ENCODE measurements at places on chromosomes 13 and 19.

DNA sequence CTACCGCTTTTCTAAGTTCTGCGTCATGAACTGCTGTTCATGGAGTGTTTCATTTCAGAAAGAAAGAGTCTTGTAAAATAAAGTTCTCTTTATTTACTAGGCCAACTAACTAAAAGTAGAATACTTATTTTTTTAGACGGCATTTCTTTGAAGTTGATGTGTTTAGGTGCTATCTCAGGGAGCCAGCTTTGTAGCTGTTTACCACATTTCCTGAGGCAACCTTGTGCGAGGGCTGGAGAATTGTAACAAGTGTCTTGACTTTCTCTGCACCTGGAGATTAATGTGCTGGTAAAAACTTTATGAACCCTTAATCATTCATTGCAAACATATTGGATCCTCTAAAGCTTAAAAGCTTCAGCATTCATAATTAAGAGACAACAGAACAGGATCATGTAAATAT is 229.3 kb downstream of the GPC6 start:
- DNase-seq, result no peak

DNA sequence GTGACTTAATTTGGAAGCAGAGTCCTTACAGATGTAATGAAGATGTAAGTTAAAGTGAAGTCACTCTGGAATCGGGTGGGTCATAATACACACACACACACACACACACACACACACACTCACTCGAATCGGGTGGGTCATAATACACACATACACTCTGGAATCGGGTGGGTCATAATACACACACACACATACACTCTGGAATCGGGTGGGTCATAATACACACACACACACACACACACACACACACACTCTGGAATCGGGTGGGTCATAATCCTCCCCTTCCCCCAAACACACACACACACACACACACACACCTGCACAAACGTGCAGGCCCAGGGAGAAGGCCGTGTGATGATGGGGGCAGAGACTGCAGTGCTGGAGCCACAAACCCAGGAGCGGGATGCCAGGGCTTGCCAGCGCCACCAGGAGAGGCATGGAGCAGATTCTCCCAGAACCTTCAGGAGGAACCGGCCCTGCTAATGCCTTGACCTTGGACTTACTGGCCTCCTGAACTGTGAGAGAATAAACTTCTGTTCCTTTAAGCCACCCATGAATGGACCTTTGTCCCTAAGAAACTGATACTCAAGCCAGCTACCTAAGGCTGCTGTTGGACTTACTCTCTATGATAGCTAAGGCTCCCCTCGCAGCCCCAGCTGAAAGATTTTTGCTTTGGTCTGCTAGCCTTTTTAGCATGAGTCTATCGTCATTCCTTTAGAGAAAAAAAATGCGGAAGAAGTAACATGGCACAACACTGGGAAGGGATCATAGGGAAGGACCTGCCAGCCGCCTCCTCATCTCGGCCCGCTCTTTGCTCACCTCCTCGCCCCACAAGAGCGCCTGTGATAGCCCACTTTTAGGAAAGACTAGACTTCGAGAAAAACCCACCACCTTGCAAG is 136.2 kb upstream of the RNF113B start:
- DNase-seq, result no peak

- no peak for DNase-seq
Measured at GRCh38 chr13:89380101-89380500, 1708.9 kb downstream of the SLITRK5 start.

- DNase-seq, result no peak
Measured at GRCh38 chr19:18741124-18742121, 49.7 kb downstream of the COMP start.

- DNase-seq, result no peak
Measured at GRCh38 chr13:35914662-35915061, 216.5 kb downstream of the DCLK1 start.

GRCh38 chr19:29587518-29587986 is 18.5 kb upstream of the POP4 start:
- peak; percentile 40 for DNase-seq

- DNase-seq, result no peak
Measured at GRCh38 chr13:62595976-62596375, 1180.3 kb upstream of the PCDH20 start.

DNA sequence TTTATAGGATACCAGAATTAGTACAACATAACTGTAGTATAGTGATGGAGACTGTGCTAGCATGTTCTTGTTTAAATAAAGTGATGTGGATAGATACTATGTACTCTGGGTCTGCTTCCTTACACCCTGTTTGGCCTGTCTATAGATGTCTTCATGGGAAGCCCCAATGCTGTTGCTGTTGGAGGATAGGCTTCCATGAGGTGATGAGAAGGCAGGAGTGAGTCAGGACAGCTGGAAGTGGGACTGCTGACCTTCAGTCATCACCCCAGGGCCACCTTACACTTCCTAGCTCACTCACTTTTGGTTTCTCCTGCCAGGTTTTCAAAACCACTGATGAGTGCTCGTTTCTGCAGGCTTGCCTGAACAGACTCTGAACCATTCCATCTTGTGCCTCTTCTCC is 4.2 kb downstream of the KCTD4 start:
- DNase-seq, result no peak

- DNase-seq, result no peak
Measured at GRCh38 chr13:49759503-49759902, 33.0 kb downstream of the KPNA3 start.

- DNase-seq, result no peak
Measured at GRCh38 chr13:34039678-34040077, 221.7 kb downstream of the RFC3 start.

GRCh38 chr19:12790628-12791344 is 500 bp upstream of the JUNB start:
- DNase-seq, result no peak

DNA sequence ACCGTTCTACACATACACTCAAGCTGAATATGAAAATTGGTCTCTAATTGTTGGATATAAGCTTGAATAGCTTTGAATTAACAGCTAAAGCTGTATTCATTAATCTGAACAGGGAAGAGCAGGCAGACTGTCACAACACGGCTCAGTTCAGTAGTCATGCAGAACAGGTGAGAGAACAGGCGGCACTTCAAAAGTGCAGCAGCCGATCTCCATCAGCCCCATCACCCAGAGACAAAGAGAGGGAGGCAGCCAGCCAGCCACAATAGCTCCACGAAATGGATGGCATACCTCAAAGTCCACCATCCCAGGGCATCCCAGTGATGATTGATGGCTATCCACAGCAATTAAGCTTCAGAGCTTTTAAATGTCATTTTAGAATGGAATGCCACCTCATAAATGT is 419.2 kb downstream of the OLFM4 start:
- DNase-seq, result no peak

DNA sequence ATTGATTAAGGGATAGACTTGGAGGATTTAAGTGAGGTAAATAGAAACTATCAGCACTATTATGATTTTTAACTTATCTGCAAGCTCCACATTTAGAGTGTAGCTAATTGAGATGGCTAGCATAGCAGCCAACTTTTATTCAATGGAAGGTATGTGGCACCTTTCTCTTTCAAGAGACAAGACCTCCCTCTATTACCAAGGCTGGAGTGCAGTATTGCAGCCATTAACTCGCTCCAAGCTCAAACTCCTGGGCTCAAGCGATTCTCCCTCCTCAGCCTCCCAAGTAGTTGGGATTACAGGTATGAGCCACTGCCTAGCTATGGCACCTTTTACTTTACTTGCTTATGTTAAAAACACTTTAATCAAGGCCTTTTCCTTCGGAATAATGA is 8.2 kb downstream of the TPT1 start:
- no peak for DNase-seq

DNA sequence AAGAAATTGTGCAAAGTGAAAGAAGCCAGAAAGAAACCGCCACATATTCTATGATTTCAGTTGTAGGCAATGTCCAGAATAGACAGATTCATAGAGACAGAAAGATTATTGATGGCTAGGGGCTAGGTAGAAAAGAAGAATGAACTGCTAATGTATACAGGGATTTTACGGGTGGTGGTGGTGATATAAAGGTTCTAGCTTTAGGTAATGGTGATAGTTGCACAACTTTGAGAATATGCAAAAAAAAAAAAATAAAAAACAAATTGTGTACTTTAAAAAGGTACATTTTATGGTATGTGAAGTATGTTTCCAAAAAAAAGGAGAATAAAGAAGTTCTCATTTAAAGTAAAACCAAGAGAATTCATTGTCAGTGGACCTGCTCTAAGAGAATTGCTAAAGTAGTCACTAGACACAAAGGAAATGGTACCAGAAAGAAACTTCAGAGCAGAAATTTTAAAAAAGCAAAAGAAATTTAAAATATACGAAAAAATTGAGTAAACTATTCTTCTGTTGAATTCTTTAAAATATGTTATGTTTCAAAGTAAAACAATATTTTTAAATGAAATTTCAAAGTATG is 680.1 kb downstream of the UQCRFS1 start:
- DNase-seq, result no peak

DNA sequence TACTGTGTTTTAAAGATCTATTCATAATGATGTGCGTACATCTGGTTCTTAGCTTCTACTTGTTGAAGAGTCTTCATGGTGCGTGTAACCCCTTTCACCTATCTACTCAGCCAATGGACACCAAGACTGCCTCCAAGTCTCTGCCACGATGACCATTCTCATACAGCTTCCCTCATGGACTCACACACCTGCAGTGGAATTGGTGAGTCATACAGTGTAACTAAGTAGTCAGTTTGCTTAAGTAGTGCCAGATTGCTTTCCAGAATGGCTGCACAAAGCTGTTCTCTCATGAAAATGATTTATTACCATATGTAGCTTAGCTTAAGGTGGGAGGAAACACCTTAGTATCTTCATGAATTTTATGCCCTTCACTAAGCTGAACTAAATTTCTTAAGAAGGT is 112.3 kb downstream of the AKAP11 start:
- DNase-seq, result no peak
